Right atrium auricular region (tissue), 2 donors: ENCODE measurements at places on chromosomes 5 and 9. TPM values are rescaled to one million over a fixed set of nuclear protein-coding genes. Genes with fewer than 3 reads are reported as not detected.

Gene PCDHA2
- total RNA-seq = 0.07 TPM

Gene PCDHGC3
- 24.1 TPM for total RNA-seq

Gene CCDC180
- 0.98 TPM for total RNA-seq

Gene GARIN3
- not detected for total RNA-seq

Gene RNF224
- total RNA-seq = not detected

Gene HTR4
- total RNA-seq = 4.3 TPM

Gene C9
- total RNA-seq = not detected

Gene BHMT2
- 17.1 TPM for total RNA-seq

Gene POU5F2
- total RNA-seq = 0.52 TPM

Gene BAAT
- total RNA-seq = 0.20 TPM

Gene SLC27A4
- total RNA-seq = 26.9 TPM

Gene CMYA5
- total RNA-seq = 1,199 TPM

Gene TTC23L
- total RNA-seq = 0.28 TPM

Gene ARL14EPL
- not detected for total RNA-seq

Gene TMEM8B
- total RNA-seq = 10.3 TPM

Gene BARX1
- not detected for total RNA-seq

Gene CCIN
- total RNA-seq = not detected

Gene CDKN2A
- total RNA-seq = 1.3 TPM

Gene SLC1A1
- 2.9 TPM for total RNA-seq

Gene NUP155
- 9.3 TPM for total RNA-seq

Gene RIMOC1
- total RNA-seq = 11.2 TPM

Gene CDC25C
- 0.30 TPM for total RNA-seq

Gene C8G
- not detected for total RNA-seq

Gene PCDHB7
- 1.0 TPM for total RNA-seq

Gene UBE2D2
- total RNA-seq = 54.3 TPM

Gene SLC36A2
- not detected for total RNA-seq

Gene PTTG1
- 4.0 TPM for total RNA-seq

Gene C1QTNF3
- total RNA-seq = 2.0 TPM

Gene RGS14
- 3.1 TPM for total RNA-seq

Gene ZNF608
- total RNA-seq = 38.7 TPM

Gene UNC5A
- total RNA-seq = not detected
